ENCODE measurements at places on chromosomes 4 and X.

DNA sequence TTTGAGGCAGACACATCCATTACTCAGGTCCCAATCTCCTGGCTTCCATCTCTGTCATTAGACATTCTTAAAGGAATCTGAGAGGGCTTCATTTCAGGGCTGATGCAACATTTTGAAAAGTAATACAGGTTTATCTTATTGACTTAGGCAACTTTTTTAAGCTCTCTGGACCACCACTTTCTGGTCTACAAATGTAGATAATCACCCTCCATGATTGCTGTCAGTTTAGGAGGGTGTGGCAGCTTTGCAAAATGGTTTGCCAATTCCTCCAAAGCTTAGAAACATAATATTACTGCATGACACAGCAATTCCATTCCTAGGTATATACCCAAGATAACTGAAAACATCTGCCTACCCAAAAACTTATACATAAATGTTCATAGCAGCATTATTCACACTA lies 77.6 kb downstream of the ARHGAP6 start:
- no peak for DNase-seq

- DNase-seq = no peak
These were observed 57.3 kb upstream of the AP1S2 start for GRCh38 chrX:15911734-15912550.

- no peak for DNase-seq
These were observed 49.2 kb upstream of the FAM9C start for GRCh38 chrX:13093529-13094140.

GRCh38 chrX:69508610-69509009 lies 4.5 kb downstream of the NALF2 start:
- DNase-seq = no peak

DNA sequence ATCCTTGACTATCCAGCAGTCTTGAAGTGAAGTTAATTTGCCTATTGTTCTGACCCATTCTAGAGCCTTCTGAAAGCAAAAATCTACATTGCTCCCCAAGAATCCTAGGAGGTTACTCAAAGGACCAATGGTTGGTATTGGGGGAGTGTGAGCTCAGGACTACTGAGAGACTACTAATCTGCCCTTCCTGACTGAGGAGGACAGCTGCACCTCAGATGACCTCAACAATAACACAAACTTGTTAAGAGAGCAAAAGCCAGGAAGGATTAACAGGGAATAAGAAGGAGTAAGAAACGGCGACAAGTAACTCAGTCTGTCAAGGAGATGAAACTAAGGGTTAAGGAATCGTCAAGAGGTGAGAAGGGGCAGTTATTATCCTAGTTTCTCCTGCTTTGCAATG lies 43.4 kb downstream of the IDS start:
- DNase-seq = no peak

- DNase-seq = no peak
These were observed 203.0 kb downstream of the ARAP2 start for GRCh38 chr4:36041340-36041739.

DNA sequence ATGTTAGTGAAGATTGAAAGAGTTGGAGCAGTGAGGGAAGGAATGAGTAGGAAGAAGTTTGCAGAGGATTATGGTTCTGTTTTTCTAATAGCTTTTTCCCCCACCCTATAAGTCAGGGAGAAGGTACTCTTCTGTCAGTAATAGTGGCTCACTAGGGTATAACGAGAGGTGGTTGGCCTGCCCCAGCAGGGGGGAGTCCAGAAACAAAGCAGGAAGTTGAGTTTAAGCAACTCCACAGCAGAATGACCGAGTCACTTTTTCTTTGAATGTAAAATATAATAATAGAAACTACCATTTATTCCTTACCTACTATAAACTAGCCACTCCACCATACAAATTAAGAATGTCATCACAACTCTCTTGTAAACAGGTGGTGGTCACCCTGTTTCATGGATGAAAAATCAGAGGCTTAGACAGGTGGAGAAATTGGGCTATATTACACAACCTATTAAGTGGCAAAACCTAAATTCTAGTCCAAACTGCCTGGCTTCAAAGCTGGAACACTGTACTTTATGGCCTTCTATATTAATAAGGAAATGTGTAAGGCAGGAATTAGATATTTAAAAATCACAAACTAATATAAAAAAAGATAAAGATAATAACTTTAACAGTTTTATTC lies 21.9 kb downstream of the AP1AR start:
- DNase-seq = no peak

- DNase-seq = peak; percentile 24
These were observed at the start of gene SLC16A2 for GRCh38 chrX:74421036-74421739. Gene SLC16A2, plus strand, starts transcription at chrX:74421493. Its CDS starts 145 bp downstream, at chrX:74421638.

- no peak for DNase-seq
These were observed 28.4 kb downstream of the ASMTL start for GRCh38 chrX:1424147-1424851.

- no peak for DNase-seq
These were observed 47.5 kb downstream of the PPA2 start for GRCh38 chr4:105426187-105426897.

GRCh38 chrX:476724-477075 lies 90.0 kb upstream of the PPP2R3B start:
- no peak for DNase-seq

- DNase-seq = no peak
These were observed 86.2 kb upstream of the HPRT1 start for GRCh38 chrX:134373736-134374135.

- DNase-seq = no peak
These were observed 197.1 kb downstream of the SPRY1 start for GRCh38 chr4:123593655-123594054.

- no peak for DNase-seq
These were observed 23.3 kb upstream of the MGST2 start for GRCh38 chr4:139642364-139642763.

GRCh38 chr4:37742149-37742548 lies 56.0 kb upstream of the RELL1 start:
- DNase-seq = no peak

GRCh38 chr4:129346734-129347133 lies 250.8 kb downstream of the C4orf33 start:
- no peak for DNase-seq

DNA sequence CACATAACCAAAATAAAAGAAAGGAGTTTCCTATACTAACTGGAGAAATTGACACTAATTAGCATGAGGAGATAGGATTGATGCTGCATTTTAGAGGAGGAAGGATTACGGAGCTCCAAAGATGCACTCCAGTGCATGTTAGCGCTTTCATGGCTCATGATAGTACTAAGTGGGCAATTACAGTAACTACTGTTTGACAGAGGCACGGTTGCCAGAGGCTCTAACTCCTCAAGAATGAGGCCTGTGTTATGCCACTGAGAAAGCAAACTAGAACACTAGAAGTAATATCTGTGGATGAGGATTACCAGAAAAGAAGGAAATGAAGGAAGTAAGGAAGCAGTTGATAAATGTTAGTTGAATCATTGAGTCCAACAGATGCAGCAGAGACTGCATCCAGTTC lies 19.6 kb upstream of the PDGFC start:
- DNase-seq = no peak

- no peak for DNase-seq
These were observed 29.1 kb downstream of the PPP2R2C start for GRCh38 chr4:6443035-6444023.

- no peak for DNase-seq
These were observed 4.7 kb downstream of the QRFPR start for GRCh38 chr4:121376097-121376496.

DNA sequence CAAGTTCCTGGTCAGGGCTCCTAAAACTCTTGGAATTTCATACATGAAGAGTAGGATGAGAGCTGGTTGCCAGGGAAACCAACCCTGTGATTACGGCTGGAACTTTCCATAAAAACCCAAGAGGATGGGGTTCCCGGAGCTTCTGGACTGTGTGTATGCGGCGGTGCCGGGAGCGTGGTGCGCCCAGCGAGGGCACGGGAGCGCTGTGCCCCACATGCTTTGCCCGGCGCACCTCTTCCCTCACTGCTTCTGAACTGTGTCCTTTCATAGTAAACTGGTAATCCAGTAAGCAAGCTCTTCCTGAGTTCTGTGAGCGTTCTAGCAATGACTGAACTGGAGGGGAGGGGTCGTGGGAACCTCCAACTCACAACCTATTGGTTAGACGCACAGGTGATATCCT lies 152.6 kb downstream of the AFAP1 start:
- no peak for DNase-seq

GRCh38 chr4:101584306-101584705 lies 206.2 kb upstream of the BANK1 start:
- no peak for DNase-seq

DNA sequence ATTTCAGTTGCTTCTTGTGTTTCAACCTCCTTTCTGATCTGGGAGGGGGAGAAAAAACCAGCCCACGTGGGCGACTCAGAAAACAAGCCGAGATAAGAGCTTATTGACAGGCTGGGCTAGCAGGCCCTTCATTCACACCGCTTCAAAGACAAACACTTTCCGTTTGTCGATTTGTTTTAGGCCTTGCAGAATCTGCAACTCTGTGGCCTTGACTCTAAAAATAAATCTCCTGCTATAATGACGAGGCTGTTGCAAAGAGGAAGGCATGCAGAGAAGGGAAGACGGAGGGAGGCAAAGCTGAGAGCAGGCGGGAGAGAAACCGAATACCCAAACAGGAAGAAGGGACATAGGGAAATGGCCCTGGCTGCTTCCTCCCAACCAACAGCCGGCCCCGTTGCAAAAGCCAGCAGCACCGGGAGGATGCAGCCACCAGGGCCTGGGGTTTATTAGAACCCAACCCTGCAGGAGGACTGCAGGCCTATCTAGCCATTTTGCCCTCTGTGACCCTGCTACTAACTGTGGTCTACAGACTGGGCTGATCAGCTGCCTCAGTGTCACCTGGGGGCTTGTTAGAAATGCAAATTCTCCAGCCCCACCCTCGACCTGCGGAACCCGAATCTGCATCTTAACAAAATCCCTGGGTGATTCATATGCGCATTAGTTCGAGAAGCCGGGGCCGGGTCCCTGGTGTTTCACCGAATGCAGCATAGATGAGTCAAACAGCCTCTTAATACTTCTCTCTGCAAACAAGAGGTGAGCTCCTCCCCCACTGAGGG lies 325.5 kb downstream of the BCOR start:
- DNase-seq = peak; percentile 69

DNA sequence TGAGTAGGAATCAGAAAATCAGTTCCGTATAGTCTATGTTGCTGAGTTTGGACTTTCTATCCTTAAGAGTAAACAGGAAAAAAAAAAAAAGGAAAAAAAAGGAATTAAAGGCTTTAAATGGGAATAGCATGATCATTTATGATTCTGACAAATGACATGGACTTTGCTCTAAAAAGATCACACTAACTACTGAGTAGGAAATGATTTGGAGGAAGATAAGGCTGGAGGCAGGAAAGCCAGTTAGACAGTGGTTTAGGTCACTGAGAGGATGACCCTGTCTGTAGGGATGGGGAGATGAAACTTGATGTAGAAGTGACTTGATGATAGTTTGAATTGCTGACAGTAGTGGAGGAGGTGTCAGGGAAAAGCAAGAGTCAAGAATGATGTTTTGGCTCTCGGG lies 9.2 kb upstream of the JADE1 start:
- no peak for DNase-seq

GRCh38 chr4:156953001-156953400 lies 18.6 kb downstream of the PDGFC start:
- DNase-seq = no peak

- DNase-seq = peak; percentile 37
These were observed 5.4 kb upstream of the PRICKLE3 start for GRCh38 chrX:49191574-49192011.

GRCh38 chr4:140052050-140052449 lies 101.9 kb downstream of the MAML3 start:
- DNase-seq = peak; percentile 40

GRCh38 chrX:18428006-18428405 lies 2.6 kb downstream of the CDKL5 start:
- DNase-seq = no peak

GRCh38 chr4:26660261-26660660 lies 76.4 kb downstream of the TBC1D19 start:
- DNase-seq = no peak

DNA sequence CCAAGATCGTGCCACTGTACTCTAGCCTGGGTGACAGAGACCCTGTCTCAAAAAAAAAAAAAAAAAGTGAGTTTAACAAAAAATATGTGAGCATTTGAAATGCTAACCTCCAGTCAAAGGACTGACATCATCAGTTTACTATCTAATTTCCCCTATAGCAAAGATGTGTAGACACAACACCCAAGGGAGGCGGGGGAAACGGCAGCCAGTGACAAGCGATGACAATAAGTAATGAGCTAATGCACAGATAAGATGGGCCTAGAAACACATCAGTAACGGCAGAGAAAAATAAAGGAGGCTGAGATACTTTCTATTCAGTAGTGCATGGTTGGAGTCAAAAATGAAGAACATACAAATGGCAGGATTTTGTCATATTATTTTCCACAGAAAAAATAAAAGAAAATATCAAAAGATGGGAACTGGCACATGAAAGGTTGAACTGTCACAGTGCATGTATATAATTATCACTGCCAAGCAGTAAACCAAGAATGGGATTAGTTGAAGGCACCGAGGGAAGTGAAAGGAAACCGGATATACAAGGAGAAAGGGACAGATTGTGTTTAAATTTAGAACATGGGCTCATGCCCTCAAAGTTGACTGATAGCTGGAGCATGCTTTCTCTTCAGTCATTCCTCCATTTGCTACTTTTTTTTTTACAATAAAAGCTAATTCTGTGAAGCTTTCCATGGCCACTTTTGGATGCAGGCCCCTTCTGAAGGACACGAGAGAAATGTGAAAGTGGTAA lies 41.8 kb downstream of the IGFBP7 start:
- no peak for DNase-seq

DNA sequence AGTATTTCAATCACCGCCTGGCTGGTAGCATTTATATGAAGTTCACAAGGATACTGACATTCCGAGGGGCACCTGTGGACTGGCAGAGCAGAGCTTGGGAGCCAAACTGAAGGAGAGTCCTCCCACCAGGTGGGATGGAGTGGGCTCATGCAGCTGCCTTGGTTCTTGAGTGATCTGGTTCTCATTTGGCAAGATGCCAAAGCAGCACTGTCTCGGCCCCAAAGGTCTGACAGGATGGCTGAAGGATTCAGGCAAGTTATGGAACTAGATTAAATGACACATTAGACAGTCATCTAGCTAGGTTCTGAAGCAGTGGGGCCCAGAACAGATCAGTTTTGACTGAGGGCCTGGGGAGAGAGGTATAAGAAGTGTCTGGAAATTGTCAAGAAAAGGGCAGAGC lies 3.2 kb downstream of the FGF16 start:
- DNase-seq = no peak

DNA sequence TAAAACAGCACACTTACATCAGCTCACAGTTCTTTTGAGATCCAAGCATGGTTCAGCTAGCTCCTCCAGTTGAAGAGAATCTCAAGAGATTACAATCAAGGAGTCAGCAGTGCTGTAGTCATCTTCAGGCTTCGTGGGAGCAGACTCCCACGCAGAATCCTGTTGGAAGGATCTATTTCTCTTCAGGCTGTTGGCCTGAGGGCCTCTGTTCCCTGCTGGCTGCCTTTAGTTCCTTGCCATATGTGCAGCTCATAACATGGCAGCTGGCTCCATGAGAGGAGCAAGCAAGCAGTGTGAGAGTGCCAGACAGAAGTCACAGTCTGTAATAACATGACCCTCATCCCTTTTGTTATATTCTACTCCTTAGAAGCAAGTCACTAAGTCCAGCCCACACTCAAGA lies 168.6 kb downstream of the COX18 start:
- DNase-seq = no peak

- DNase-seq = no peak
These were observed 189.6 kb upstream of the NHS start for GRCh38 chrX:17185431-17185830.

Measured in activated CD4-positive, alpha-beta T cell treated with anti-CD3 and anti-CD28 coated beads, Interleukin-2, amount 50 U/mL, for 48 hours (primary cell).